Lung (tissue), 17 donors: ENCODE measurements at places on chromosomes 7 and 10. TPM values are rescaled to one million over a fixed set of nuclear protein-coding genes. Genes with fewer than 3 reads are reported as not detected.

DNA sequence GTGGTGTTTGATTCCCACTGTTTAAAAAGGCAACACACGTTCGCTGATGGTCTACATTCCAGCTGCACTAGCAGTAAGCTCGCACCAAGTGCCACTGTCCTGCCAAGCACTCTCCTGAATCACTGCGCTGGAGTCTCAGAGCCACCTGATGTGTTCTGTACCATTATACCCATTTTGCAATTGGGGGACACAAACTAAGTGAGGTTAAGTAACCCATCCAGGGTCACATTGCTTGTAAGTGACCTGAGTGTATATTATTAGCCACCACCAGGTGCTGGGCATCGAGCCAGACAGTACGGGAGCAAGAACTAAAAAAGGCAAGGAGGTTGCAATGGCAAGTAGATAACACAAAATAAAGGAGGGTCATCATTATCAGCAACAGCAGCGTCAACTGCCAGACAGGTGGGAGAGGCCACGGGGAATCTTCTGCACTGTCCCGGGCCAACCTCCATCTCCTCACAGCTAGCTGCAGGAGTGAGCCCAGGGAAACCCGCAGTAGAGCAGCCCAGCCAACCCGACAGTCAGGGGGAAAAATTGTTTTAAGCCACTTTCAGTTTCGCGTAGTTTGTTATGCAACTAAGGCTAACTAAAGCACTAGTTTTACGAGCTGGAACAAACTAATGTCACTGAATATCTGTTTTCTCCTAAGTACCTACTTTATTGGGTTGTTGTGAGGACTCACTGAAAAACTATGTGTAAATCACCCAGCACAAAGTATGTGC is 712 bp upstream of the CPVL start:
- DNase-seq = no peak

DNA sequence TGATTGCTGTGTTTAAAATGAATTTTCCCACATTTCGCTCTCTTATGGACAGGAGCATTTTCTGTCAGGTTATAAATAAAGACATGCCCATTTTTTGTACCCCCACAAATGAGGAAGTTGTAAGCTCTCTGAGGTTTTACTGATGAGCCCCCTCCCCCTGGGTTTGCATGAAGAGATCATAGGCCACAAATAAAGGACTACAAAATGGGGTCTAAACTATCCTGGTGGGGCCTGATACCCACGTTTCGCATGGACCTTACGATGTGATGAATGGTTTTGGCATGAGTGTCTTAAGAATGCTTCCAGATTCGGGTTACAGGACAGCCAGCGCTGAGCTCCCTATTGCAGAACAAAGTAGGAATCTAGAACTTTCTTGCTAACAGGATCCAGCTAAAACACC is 5.8 kb downstream of the IKZF1 start:
- DNase-seq = no peak

DNA sequence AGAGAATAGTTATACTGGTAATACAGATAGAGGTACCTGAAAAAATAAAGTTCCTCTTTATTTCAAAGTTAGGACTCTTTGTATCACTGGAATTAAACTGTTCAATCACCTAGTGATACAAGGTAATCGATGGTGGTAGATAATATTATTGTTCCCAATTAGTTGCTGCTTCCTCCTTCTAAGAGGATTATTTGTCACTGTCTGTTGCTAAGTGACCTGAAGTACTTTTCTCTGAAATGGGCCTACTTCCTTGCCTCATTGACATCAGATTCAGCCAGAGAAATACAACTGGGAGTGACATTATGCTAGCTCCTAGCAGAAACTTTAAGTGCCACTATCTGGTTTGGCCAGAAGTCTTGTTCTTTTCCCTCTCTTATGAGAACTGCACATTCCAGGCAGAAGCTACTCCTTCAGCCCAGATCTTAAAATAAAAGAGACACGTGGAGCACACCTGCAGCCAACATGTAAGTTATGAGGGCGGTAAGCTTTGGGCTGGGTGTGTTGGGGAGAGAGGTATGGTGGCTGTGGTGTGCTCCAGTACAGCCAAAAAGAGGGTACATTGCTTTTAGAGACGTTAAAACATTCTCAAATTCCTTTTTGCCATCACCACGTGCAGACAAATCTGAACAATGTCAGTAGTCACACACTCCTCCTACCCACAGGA is 54.8 kb downstream of the MINDY3 start:
- no peak for DNase-seq

DNA sequence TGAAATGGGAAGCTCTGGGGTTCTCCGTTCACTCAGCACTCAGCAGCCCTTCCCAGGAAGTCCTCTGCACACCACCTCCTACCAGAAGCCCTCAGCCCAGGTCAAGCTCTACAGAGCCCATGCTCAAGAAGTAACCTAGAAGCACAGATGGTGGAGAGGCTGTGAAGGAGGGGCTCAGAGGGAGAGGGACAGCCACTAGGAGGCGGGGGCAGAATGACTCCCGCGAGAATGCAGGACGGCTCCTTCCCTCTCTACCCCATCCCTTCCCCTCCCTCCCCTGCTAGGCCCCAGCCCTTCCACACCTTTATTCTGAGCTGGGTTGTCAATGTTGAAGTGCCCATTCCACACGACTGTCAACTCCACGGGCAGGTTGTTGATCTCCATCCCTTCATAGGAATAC is 373.2 kb downstream of the PLXNA4 start:
- DNase-seq = no peak

Gene TSPAN33
- 3.3 TPM for polyA plus RNA-seq

Gene EVX1
- not detected for polyA plus RNA-seq

Gene SPDYE9
- not detected for polyA plus RNA-seq

Gene CFAP58
- 2.2 TPM for polyA plus RNA-seq

Gene CTAGE6
- 0.01 TPM for polyA plus RNA-seq
